ENCODE measurements at places on chromosomes 11 and 22. TPM values are rescaled to one million over a fixed set of nuclear protein-coding genes. Genes with fewer than 3 reads are reported as not detected.

DNA sequence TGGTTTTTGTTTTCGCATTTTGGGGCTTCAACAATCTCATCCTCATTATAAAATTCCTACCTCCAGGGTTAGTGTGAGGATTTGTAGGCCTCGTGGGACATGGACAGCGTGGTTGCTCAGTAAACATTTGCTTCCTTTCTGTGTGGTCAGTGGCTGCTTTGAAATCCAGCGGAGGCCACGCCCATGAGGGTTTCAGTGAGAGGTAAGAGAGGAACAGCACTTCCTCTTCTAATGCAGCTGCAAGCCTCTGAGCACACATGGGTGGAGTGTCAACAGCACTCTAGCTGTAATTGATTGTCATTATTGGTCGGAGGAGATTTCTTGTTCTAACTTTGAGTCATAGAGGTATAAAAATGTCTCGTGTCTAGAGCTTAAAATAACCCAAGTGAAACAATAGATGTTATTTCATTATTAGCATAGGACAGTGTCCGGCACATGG is 6.0 kb upstream of the ARHGAP42 start:
- no peak for DNase-seq

- DNase-seq, result no peak
These were observed 6.5 kb upstream of the USP28 start for GRCh38 chr11:113881856-113882255.

- no peak for DNase-seq
These were observed 34.0 kb upstream of the A4GALT start for GRCh38 chr22:42754658-42755057.

NAV2 gene
- 0.86 TPM for total RNA-seq

SERHL2 gene
- total RNA-seq, result 0.83 TPM
